ENCODE measurements at places on chromosomes 1 and 21. TPM values are rescaled to one million over a fixed set of nuclear protein-coding genes. Genes with fewer than 3 reads are reported as not detected.
A peak's percentile ranks its signal among the peaks of the same experiment; 100 is the strongest.

Gene B3GALT5
- total RNA-seq, result 1.2 TPM

- DNase-seq, result no peak
Measured at GRCh38 chr21:16363518-16363917, 633.7 kb downstream of the USP25 start.

DNA sequence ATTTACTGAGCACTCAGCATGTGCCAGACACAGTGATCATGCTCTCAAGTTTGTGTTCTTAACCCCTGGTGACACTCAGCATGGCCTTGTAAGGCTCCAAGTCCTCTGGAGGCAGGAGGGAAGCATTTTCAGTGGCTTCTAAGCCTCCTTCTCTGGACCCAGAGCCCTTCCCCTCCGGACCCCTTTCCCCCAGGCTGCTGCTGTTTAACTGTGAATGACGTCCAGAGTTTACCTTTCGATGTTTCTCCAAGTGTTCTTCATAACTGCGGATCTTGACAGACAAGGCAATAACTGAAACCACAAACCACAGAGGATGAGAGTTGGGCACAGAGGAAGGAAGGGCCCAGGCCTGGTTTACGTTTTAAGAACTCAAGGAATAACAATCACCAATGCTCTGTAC lies 6.5 kb downstream of the MRPS15 start:
- no peak for DNase-seq

DNA sequence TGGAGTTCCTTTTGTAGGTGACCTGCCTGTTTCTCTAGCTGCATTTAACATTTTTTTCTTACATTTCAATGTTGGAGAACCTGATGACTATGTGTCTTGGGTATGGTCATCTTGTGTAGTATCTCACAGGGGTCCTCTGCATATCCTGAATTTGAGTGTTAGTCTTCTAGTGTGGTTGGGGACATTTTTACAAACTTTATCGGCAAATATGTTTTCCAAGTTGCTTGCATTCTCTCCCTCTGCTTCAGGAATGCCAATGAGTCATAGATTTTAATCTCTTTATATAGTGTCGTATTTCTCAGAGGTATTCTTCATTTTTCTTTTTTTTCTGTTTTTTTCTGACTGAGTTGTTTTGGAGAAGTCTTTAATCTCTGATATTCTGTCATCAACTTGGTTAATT lies 684.0 kb downstream of the NCAM2 start:
- no peak for DNase-seq

- DNase-seq, result no peak
Measured at GRCh38 chr1:19860418-19860817, 21.8 kb upstream of the OTUD3 start.

Gene NCAM2
- total RNA-seq, result not detected

GRCh38 chr1:70990469-70991253 lies 57.0 kb downstream of the PTGER3 start:
- no peak for DNase-seq

- DNase-seq, result no peak
Measured at GRCh38 chr1:67001682-67002425, 52.1 kb downstream of the SLC35D1 start.

Gene BCAS2
- 45.2 TPM for total RNA-seq

DNA sequence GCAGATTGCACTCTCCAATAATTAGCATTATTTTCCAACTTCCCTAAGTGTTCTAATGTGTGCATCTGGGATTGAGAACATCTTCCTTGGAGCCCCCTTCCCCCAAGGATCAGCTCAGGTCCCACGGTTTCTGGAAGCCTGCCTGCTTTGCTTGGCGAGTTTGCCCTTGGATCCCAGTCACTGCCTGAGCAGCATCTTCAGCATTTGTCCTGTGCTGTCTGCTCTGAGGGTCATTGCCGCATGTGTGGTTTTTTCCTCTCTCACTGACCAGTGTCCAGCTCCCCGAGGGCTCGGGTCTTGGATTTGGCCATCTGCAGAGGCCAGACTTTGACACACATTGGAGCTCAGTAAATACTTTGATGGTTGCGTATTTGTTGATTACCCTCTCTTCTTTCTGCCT lies 18.1 kb downstream of the VANGL2 start:
- no peak for DNase-seq

GRCh38 chr1:5620997-5621396 lies 371.2 kb downstream of the NPHP4 start:
- peak; percentile 15 for DNase-seq

DNA sequence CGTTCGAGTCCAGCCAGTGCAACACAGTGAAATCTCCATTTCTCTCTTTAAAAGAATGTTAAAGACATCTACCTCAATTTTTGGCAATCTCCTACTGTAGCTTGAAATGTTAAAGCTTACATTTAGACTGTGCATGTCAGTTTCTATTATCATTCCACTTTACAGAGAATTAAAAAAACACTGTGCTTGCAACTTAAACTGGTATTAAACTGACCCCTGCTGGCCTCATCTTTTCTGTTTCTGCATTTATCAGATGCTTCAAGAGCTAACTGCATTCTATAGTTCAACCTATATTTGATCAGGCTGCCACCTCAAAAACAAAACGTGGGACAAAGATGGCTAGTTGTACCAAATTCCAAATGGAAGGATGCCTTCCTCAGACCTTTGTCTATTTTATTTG lies 226.5 kb downstream of the SMYD3 start:
- peak; percentile 10 for DNase-seq

GRCh38 chr1:234119431-234119830 lies 215.0 kb downstream of the SLC35F3 start:
- DNase-seq, result no peak

Gene AMY1A
- not detected for total RNA-seq

Gene SLFNL1
- 0.20 TPM for total RNA-seq

Gene TMEM269
- total RNA-seq, result 0.34 TPM

- DNase-seq, result no peak
Measured at GRCh38 chr1:38213646-38214434, 167.2 kb upstream of the POU3F1 start.

DNA sequence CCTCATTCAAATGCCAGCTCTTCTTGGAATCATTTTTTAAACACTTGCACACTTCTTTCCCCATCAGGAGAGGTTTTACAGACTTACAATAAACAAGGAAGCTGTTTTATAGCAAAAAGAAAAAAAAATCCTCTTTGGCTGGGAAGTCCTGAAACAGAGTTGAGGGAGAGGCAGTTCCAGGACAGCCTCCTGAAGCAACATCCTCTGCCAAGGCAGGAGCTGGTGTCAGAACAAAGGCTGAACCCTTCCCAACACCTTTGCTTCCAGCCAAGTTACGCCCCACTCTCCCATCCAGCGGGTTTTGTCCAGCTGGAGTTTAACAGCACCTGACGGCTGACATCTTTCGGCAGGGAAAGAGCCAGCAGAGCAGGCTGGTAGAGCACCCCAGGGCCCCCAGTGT lies 287.8 kb downstream of the RRAGC start:
- DNase-seq, result no peak

DNA sequence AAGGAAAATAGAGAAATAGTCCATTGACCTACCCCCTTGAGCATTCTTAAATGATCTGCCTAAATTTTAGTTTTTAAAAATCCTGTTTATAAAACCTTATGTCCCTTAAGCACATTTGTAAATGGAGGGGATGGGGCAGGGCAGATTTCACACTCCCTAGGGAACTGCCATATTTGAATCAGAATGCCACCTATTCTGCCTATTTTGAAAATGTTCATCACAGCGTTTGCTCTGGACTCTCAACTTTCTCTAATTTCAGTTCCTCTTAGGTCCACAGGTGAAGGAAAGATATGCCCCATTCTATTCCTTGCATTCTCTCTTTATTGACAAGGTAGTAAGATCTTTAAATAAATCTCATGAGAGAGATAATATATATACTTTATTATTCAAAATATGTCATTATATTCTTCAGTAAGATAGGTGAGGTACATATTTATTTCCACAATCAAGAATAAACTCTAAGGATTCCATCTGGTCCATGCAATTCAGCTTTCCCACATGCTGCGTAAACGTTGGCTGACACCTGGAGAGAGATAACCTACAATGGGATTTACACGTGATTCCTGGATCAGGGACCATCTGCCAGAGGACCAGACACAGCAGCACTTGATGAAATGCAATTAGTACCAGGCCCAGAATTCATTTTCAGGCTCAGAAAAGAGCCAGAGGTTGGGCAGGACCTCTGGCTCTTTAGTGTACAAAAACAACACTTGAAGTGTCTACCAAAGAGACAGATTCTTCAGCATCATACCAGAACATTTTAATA lies 1.2 kb upstream of the LPGAT1 start:
- no peak for DNase-seq

GRCh38 chr1:151716771-151717631 lies at the start of gene CELF3:
Gene CELF3 (minus strand): TSS chr1:151716803. CDS start chr1:151716020, 783 bp downstream.
- no peak for DNase-seq

GRCh38 chr1:235023711-235024439 lies 104.8 kb downstream of the TOMM20 start:
- no peak for DNase-seq

GRCh38 chr1:185816460-185816859 lies 82.3 kb downstream of the HMCN1 start:
- DNase-seq, result no peak

Gene SMIM1
- 5.5 TPM for total RNA-seq

Gene UMODL1
- not detected for total RNA-seq

Gene KRTAP13-2
- not detected for total RNA-seq

DNA sequence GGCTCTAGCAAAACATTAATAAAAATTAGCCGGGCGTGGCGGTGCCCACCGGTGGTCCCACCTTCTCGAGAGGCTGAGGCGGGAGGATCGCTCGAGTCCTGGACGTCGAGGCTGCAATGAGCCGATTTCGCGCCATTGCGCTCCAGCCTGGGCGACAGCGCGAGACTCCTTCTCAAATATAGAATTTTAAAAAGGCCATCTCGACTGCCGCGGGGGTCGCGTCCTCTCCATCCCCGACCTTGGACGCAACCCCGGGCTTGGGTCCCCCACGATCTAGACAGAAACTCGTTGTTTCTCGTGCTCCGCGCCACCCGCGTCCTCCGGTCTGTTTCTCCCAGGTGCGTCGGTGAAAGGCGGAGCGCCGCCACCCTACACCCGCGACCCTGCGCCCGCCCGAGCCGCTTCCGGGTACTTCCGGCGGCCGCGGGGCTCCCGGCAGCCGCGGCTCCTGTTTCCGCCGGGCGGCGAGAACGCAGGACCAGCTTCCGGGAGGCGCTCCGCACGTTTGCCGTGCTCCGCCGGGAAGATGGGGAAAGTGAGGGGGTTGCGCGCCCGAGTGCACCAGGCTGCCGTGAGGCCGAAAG lies at the start of gene SLX9:
SLX9 (plus strand) TSS at position 498 of the 584 bp plus-strand sequence; CDS start at position 527, 29 bp downstream.
- DNase-seq, result peak; percentile 48

DNA sequence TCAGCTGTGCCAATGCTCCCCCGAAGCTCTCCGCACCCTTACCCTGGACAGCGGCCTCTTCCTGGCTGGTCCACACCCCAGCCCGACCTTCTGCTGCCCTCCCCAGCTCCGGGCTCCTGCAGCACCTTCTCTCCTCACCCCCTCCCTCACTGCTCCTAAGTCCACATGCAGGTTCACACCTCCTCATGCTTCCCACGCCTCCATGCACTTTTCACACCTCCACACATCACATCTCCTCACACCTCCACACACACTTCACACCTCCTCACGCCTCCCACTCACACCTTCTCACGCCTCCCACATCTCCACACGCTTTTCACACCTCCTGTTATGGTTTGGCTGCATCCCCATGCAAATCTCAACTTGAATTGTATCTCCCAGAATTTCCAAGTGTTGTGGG lies 18.9 kb downstream of the GPR137B start:
- DNase-seq, result no peak

DNA sequence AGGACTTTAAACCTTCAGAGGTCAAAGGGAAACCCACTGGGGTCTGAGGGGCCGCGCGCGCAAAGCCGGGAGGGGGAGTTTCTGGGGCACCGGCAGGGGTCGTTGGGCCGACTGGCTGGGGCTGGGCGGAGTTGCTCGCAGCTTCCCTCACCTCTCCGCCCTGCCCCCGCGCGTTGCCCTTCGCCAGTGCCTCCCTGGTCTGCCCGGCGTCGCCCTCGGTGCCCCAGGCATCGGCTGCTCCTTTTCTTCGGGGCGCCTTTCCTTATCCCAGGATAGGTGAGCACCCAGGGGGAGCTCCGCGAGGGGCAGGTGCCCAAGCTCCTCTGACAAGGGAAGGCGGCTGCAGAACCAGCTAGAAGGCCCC lies 390 bp upstream of the NGF start:
- DNase-seq, result no peak

DNA sequence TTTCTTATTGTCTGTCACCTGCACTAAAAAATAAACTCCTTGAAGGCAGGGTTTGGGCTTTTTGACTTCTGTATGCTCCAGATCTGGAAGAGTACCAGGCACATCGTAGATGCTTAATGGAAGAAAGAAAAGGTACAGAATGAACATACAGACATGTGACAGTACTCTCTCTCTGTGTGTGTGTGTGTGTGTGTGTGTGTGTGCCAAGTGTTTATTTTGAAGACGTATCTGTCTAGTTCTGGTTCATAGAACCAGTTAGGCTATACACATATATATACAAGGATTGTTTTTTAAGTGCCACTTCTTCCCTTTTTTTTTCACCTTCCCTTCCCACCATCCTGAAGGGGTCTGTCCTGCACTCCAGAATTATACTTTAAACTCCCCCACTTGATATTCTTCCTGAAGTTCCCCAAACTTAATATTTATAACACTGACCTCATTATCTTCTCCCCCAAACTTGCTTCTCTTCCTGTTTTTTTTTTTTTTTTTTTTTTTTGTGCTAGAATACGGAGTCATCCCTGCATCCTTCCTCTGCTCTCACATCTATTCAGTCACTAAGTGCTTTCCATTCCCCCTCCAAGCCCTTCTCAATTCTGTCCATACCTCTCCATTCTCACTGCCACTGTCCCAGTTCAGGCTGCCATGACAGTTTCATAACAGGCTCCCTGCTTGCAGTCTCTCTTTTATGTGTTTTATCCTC lies 5.4 kb upstream of the KCNA3 start:
- DNase-seq, result no peak

DNA sequence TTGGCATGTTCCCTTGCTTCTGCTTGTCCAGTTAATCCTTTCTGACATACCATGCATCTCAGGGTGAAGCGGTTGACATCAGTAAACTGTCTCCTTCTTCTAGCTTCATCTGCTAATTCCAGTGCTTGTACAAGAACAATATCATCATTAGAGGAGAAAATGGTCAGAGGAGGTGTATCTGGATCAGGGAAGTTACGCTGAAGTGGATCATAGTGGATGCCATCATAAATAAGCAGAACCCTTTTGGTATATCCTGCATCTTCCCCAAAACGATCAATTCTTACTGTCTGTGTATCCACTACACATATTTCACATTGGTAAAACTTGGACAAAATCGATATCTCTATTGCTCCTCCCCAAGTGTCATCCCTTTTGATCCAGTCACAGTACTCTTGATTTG lies 2.0 kb downstream of the YOD1 start:
- no peak for DNase-seq

DNA sequence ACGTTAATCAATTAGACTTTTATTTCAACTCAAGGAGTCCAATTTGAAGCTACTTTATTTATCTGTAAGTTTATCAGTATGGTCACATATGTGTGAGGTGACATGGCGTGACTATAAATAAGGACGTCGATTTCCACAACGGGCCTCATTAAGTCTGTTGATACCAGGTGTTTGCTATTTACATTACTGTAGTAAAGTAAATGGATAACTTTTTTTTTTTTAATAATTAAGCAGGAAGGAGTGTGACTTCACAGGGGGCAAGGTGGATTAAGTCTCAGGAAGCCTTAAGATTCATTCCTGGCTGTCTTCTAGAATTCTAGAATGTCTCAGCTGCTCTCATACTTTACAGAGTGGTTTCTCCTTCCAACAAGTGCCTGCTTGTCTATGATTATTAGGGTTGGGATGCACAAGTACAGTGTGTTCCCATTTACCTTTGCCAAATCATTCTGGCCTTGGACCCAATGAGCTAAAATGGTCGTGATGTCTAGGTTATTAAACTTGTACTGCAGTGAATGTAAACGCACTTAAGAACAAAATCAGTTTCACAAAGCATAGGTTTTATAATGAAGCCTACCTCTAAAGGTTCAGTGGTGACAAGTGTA lies 15.5 kb downstream of the MAP3K7CL start:
- no peak for DNase-seq

GRCh38 chr1:34850382-34850781 lies 9.2 kb downstream of the SMIM12 start:
- DNase-seq, result no peak

All from HCT116 (cell line).